H7 (cell line): ENCODE measurements at places on chromosomes 2 and 18.

GRCh38 chr2:16553226-16553625 is 112.4 kb downstream of the CYRIA start:
- DNase-seq: peak; percentile 8

DNA sequence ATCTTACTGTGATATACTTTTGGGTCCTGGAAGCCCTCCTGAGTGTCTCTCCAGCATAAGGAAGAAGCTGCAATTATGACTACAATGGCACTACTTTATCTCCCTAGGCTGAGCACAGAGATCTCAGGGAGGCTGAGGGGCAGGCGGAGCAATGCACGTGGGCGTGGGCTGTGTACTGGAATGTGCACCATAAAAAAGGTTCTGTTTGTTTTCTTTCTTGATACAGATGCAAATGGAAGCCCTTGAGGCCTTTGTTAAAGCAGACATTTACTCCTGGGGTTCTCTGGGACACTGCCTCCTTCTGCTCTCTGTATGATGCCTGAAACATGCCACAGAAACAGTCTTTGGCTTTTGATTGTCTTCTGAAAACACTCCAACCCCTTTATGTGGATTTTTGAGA is 79.1 kb upstream of the DLX2 start:
- peak; percentile 59 for DNase-seq

- peak; percentile 45 for DNase-seq
Observed at GRCh38 chr2:172931256-172931894, 144.3 kb upstream of the MAP3K20 start.

DNA sequence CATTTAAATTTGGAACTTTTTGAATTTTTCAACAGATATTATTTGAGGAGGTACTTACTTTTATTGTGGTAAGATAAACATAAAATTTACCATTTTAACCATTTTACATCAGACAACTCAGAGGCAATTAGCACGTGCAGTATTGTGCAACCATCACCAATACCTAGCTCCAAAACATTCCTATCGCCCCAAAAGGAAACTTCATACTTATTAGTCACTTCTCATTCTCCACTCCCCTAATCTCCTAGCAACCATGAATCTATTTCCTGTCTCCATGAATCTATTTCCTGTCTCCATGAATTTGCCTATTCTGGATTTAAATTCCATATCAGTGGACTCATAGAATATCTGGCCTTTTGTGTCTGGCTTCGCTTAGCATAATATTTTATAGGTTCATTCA is 69.9 kb upstream of the FAM136A start:
- no peak for DNase-seq

- DNase-seq: no peak
Observed at GRCh38 chr2:190882411-190882766, 1.8 kb downstream of the GLS start.

DNA sequence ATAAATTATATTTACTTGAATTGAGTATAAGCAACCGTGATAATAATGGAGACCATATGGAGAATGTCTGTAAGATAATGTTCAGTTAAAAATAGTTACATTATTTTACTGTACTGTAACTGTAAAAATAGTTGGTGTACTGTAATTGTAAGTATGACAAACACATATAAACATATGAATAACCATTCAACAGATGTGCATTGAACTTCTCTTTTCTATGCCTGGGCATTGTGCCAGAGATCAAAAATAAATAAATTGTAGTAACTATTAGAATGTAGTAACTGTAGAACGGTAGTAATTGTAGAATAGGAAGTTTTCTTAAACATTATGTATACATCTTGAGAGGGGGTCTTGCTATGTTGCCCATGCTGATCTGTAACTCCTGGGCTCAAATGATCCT is 287.4 kb upstream of the EPAS1 start:
- DNase-seq: no peak

GRCh38 chr2:157468931-157469708 is 25.2 kb upstream of the CYTIP start:
- no peak for DNase-seq

- DNase-seq: no peak
Observed at GRCh38 chr2:21657445-21657844, 533.7 kb downstream of the TDRD15 start.

DNA sequence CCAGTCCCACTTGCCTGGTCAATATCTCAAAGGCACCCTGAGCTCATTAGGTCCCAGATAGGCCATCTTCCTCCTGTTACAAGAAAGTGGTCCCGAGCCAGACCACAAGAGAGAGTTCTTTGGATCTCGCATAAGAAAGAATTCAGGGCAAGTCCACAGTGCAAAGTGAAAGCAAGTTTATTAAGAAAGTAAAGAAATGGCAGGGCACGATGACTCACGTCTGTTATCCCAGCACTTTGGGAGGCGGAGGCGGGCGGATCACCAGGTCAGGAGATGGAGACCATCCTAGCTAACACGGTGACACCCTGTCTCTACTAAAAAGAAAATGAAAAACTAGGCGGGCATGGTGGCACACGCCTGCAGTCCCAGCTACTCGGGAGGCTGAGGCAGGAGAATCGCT is 10.8 kb upstream of the SMAD7 start:
- DNase-seq: no peak

GRCh38 chr2:36982467-36982866 is 16.1 kb upstream of the STRN start:
- DNase-seq: no peak

- no peak for DNase-seq
Observed at GRCh38 chr2:46803547-46803878, 112.1 kb downstream of the MCFD2 start.

GRCh38 chr2:165369131-165369897 is 100.2 kb upstream of the CSRNP3 start:
- no peak for DNase-seq

DNA sequence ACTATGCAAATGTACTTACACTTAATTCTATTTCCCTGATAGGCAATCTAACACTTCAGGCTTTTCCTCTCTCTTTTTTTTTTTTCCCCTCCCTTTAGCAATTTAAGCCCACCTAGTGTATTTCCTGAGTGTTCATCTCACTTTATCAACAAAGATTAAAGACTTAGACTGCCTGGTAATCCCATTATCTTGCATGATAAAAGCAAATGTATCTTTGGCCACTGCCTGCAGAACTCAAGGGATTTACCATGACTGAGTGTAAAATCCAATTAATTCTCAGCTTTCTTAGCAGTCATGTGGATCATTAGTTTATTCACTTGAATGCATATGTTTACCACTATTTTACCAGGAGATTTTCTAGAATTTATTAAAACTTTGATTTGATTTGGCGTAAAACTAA is 1102.2 kb upstream of the GYPC start:
- DNase-seq: no peak

- DNase-seq: no peak
Observed at GRCh38 chr2:216564611-216565010, 66.0 kb downstream of the RPL37A start.

- DNase-seq: no peak
Observed at GRCh38 chr2:60534052-60534685, 19.3 kb downstream of the BCL11A start.

- no peak for DNase-seq
Observed at GRCh38 chr2:197926673-197927072, 122.3 kb downstream of the PLCL1 start.

GRCh38 chr2:237638176-237638575 is 10.8 kb downstream of the LRRFIP1 start:
- no peak for DNase-seq

- no peak for DNase-seq
Observed at GRCh38 chr2:73239776-73240175, 5.7 kb downstream of the CCT7 start.

GRCh38 chr2:106053116-106053515 is 141.0 kb downstream of the UXS1 start:
- no peak for DNase-seq

GRCh38 chr18:50594942-50595341 is 35.1 kb downstream of the MAPK4 start:
- no peak for DNase-seq

DNA sequence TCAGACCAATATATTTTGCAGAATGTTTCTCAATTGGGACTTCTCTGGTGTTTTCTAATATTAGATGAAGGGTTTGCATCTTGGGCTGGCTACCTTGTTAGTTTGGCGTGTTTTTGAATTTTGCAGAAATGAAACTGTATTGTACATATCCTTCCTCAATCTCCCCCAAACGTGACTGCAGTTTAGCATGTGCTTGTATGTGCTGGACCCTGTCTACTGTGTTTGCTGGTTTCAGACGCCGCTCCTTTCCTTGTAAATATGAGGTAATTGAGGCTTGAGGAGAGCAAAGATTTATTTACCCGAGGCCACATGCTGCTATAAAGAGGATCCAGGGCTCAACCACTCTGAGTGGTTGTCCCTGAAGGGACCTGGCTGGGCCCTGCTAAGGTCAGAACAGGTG is 57.2 kb downstream of the NGEF start:
- DNase-seq: no peak

GRCh38 chr18:70200286-70200685 is 5.2 kb downstream of the RTTN start:
- no peak for DNase-seq

- no peak for DNase-seq
Observed at GRCh38 chr18:57753063-57753462, 50.1 kb downstream of the ATP8B1 start.

DNA sequence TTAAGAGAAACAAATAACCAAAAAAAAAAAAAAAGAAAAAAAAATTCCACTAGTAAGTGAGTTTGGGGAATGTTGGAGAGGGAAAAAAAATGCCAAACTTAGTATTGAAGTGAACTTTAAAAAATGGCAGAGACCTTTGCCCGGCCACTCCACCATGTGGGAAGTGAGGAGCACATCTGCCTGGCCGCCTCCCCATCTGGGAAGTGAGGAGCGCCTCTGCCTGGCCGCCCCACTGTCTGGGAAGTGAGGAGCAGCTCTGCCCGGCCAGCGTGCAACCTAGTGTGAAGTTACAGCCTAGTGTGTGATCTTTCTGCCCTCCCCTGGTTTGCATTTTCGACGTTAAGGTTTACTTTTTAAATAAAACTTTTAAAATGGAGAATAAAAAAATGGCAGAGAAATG is 33.9 kb upstream of the VIT start:
- DNase-seq: no peak

- DNase-seq: no peak
Observed at GRCh38 chr2:102438578-102438977, 15.6 kb downstream of the IL18RAP start.

DNA sequence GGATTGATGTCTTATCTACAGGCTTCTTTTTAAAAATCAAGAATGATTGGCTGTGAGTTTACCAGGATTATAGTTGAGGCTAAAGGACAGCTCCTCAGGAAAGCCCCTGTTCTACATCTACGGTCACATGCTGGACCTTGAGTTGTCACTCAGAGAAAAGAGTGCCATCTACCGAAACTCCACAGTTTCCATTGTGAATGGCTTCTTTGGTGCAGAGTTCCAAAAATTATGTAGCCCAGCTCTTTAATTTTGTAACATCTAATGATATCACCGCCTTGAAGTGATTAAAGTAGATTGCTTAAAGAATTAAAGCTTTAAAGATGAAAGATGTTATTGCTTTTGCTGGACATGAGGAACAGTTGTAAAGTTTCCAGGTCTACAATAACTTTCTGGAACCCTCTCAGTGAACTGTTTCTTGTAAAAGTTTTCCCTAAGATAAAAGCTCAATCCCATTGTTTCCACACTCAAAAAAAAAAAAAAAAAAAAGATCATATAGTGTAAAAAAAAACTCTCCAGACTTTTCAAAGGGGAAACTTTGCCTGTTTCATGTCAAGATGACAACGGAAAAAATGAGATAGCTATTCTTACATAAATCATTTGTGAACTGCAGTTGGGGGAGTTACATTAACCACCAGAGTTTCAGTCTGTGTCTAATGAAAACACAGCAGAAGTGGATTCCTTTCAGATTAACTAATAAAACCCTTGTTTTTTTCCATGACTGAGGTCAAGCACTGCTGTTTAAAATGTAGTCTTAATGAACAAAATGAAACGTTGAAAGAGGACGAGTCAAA is 4.3 kb downstream of the COL3A1 start:
- peak; percentile 12 for DNase-seq

DNA sequence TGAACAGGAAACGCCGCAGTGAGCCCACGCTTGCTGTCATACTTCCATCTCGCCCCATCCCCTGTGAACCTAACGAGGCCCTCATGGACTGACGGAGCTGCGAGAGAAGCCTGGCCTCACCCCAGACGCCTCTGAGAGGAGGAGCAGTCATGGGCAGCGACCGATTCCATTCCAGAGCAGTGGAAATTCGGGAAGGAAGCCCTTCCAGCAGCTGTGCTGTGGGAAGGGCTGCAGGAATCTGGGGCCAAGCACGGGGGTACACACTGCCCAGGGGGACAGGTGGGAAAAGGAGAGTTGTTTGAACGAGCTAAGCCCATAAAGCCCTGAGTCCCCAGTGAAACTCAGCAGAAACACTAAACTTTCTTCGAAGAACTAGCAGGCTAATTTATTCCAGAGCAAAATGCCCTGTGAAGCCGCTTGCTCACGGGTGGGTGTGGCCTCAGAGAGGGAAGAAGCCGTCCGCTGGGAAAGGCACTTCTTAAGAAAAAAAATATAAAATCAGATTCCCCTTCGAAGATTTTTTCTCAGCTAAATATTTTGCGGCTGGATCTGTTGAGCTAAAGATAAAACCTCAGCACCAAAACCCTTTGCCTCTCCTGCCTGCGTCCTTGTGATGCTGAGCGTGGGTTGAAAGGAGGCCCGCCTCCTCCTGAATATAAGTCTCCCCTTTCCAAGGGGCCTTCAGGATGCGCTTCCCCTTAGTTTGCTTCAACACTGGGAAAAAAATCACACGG is 38.2 kb downstream of the ANKMY1 start:
- DNase-seq: peak; percentile 52

DNA sequence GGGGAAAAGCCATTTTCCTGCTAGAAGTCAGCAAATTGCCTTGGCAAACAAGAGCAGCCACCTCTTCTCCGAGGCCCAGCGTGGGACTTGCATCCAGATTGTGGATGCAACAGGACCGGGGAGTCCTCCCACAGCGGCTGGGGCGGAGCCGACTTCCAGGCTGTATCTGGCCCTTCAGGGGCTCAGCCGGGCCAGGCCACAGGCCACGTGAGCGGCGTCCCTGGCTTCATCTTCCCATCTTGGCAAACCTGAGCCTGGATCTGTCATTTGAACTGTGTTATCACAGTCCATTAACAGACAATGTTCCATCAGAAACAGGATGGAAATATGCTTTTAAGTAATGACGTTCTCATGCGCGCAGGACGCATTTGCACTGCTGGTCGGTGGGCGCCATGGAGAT is 483.5 kb upstream of the SALL3 start:
- DNase-seq: no peak
